ENCODE measurements at places on chromosomes 5 and 9. TPM values are rescaled to one million over a fixed set of nuclear protein-coding genes. Genes with fewer than 3 reads are reported as not detected.

Gene MYOZ3
- 0.32 TPM for total RNA-seq

Gene C9
- total RNA-seq: not detected

Gene FRMD3
- 21.3 TPM for total RNA-seq

GRCh38 chr9:76510041-76510440, 51.1 kb downstream of the GCNT1 start:
- no peaks in the 10 kb centered on the region for H3K36me3 ChIP-seq
- DNase-seq: no peak
- no peaks in the 10 kb centered on the region for H3K27me3 ChIP-seq
- H3K4me3 ChIP-seq: no peak overlapping the region
- H3K27ac ChIP-seq: no peak overlapping the region

All from colonic mucosa (tissue), 4 donors.